NCI-H187 (cell line): ENCODE measurements at places on chromosomes 3 and 15.

DNA sequence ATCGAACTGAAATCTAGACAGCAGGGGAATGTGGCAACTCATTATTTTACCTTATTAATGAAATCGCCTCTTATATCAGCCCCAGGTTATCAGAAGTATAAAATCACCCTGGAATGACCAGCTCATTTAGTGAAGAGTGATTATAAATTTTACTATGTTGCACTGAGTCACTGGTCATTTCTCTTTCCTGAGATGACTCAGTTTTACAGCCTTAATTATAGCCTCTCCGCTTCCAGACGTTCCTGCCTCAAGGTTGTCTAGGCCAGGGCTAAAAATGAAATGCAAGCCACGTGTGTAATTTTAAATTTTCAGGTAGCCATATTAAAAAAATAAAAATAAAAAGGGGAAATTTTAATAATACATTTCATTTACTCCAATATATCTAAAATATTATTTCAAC lies 33.3 kb downstream of the DET1 start:
- DNase-seq: no peak

- no peak for DNase-seq
Observed at GRCh38 chr15:47507221-47507985, 209.9 kb upstream of the SEMA6D start.

GRCh38 chr3:14364580-14365292 lies 37.7 kb upstream of the SLC6A6 start:
- DNase-seq: no peak

DNA sequence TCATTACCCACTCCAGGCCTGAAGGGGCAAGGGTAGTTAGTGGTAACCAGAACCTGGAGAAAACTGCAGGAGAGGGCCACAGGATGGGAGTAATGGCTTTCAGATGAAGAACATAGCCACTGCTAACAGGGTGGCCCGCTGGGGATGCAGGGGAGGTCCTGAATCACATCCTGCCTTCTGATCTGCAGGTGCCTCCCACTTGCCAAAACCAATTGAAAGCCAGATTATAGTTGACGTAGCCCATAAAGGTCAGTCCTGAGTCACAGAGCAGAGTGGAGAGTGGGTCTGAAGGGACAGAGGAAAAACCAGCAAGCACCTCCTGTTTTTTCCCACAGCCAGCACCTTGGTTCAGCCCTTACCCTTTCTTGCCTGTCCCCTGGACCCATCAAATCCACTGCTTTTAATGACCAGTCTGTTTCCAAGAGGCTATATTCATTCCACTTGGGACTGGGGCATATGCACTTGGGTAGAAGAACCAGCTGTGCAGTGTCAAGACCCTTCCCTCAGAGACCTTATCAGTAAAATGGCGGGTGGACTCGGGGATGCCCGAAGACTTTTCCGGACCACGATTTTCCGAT lies 646 bp upstream of the SLC35G2 start:
- no peak for DNase-seq

DNA sequence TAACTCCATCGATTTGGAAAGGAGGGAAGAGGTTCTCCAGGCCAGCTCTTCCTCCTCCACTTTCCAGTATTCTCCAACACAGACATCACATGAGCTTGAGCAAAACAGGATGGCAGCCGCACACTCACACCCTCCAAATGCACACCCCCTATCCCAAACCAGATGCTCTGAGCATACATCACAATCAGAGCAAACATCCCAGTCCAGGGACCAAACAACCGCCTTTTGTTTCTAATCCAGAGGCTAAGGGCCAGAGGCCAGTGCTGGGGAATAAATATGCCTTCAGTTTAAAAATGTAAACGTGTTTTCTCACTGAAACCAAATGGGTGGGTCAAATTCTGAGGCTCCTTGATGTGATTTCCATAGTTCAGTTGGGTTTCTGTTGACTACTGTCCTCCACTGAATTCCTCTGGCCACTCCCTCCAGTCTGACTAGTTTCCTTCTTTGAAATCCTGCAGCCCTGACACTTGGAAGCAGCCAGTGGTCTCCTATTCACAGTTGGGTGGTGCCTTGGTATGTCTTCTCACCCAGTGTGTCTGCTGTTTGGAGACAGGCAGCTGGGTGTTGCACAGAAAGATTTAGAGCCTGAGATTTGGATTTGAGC lies 19.2 kb upstream of the MFGE8 start:
- no peak for DNase-seq

GRCh38 chr15:41695750-41696436 lies 35.7 kb downstream of the MGA start:
- no peak for DNase-seq

DNA sequence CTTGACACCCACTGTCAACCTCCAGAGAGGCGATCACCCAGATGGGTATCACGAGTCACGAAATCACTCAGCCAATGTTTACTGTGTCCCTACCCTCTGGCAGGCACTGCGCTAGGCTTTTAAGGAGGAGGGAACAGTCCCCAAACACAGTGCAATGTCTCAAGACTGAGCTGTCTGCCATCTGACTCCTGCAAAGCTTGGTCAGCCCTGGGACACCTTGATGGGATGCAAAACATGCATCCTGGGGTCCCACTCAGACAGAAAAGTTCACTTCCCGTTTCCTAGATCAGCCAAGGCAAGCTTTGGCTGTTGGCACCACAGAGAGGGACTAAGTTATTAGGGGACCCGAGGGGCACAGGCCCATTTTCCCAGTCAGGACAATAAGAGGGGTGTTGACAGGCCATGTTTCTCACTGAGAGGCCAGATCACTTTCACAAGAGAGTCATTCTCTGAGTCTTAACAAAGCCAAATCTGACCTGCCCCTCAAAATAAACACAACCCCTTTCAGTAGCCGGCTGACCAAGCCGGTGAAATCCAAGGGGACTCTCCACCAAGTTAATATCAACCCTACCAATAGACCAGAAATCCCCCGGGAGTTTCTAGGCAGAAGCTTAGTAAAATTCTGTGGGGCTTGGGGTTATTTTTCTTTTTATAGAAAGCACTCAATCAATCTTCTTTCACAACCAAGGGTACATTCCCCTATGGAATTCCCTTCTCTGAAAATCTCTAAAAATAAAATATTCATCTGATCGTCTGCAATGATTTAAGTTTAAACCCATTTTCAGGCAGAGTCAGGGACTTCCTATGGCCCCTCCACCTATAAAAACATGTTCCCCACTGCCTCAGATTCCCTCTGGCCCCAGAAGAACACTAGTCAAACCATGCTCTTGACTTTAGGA lies 3.5 kb downstream of the RFTN1 start:
- DNase-seq: no peak

- DNase-seq: no peak
Observed at GRCh38 chr15:88255087-88255483, 1.5 kb downstream of the NTRK3 start.

DNA sequence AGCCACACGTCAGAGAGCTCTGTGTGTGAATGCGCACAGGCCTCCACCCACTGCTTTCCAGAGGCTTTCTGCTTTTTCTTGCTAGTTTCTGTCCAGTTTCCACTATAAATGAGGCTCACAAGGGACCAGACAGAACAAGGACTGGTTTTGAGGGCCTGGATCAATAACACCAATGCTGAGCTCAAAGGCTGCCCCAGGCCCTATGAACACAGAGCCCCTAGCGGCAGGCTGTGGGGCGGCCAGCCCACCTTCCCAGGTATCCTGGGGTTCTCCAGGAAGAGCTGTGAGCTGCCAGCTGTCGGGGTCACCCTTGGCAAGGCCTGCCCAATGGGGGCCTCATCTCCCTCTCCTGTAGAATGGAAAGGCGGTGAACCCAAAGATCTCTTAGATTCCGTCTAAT lies 2.2 kb upstream of the ITIH3 start:
- no peak for DNase-seq

DNA sequence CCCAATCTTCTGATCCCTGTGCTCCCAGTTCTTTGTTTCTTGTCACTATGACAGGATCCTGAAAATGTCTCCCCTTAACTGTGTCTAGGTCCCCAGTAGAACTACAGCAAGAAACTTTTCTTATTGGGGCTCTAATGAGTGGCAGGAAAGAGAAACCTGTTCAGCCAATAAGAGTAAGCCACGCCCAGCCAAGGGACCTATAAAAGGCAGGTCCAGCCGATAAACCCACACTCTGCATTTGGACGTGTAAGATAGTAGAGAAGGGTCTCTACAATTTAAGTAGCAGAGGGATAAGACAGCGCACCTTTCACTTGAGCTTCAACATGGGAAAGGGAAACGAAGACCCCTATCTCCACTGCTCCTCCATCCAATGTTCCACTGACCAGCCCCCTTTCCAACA lies 149.9 kb downstream of the LMLN start:
- no peak for DNase-seq

DNA sequence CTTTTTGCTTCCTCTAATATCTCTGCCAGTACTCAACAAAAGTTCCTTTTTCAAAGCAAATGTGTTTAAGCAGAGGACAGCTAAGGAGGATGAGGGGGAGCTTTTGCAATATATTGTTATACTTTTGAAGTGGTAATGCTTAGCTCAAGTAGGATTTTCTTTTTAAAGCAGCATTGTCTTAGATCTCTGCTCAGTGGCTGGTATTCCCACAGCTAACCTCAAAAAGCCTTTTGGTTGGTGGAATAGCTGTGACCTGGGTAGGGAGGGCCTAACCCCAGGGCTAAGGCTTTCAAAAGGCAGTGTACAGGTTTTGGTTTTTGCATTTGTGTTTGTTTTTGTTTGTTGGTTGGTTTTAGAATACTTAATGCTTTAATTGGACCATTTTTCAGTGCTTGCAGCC lies 76.1 kb downstream of the UBP1 start:
- DNase-seq: no peak

- DNase-seq: no peak
Observed at GRCh38 chr3:141308588-141309218, 59.6 kb upstream of the ZBTB38 start.

- no peak for DNase-seq
Observed at GRCh38 chr3:148066802-148067201, 630.9 kb upstream of the AGTR1 start.

GRCh38 chr3:143563786-143564185 lies 284.5 kb downstream of the SLC9A9 start:
- DNase-seq: no peak

DNA sequence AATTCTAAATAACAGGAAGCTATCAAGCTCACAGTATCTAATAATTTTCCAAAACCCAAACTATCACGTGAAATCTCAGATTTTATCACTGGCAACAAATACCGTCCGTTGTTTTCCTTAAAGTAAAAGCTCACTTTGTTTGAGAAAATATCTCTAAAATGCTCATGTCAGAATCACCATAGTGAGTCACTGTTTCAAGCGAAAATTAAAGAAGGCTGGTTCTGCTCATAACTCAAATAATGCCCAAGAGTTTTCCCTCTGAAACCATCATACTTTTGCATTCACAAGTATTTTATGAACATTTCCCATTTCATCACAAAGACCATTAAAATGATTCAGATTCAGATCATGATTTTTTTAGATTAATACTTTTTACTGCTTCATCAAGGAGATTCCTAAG lies 50.6 kb downstream of the TBL1XR1 start:
- no peak for DNase-seq
